Neural progenitor cell (in vitro differentiated cells): ENCODE measurements at places on chromosomes 2 and 18. TPM values are rescaled to one million over a fixed set of nuclear protein-coding genes. Genes with fewer than 3 reads are reported as not detected.

GAL3ST2 gene
- 0.09 TPM in 1 of 2 replicates, not detected in the other for total RNA-seq

DNA sequence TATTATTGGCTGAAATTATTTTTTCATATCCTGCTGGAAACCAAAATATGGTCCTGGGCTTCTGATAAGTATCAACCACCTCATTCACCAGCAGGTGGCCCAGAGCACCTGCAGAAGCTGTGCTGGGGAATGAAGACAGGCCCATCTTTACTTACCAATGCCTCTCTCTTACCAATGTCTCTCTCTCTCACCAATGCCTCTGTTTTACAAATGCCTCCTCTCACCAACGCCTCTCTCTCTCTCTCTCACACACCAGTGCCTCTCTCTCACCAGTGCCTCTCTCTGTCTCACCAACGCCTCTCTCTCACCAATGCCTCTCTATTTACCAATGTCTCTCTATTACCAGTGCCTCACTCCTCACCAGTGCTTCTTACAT, 2.3 kb upstream of the MAL start:
- H3K27me3 ChIP-seq = peaks cover 49% of the 10 kb centered on the region
- no peaks in the 10 kb centered on the region for H3K36me3 ChIP-seq
- H3K4me3 ChIP-seq = no peak overlapping the region
- no peaks in the 10 kb centered on the region for H3K4me1 ChIP-seq
- no peak for DNase-seq
- no peak overlapping the region for H3K27ac ChIP-seq

- H3K4me3 ChIP-seq = no peak overlapping the region
- no peaks in the 10 kb centered on the region for H3K27me3 ChIP-seq
- no peak overlapping the region for H3K27ac ChIP-seq
These were observed 307.1 kb downstream of the OSR1 start for GRCh38 chr2:19051203-19051831.

DNA sequence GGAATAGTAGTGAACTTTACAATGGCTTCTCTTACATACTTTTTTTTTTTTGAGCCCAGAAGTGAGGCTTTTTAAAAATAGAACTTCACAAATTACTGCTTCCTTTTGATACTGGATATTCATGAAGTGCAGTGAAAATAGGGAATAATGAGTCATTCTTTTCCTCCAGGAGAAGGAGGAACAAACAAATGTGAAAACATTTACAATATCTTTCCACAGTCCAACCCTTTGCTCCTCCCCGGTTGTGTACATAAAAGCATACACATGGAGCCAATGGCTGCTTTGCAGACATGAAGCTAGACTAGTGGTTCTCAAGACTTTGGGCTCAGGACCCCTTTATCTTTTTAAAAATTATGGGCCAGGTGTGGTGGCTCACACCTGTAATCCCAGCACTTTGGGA, 266.9 kb downstream of the GBX2 start:
- no peak overlapping the region for H3K27ac ChIP-seq
- DNase-seq = no peak
- H3K27me3 ChIP-seq = no peaks in the 10 kb centered on the region
- H3K4me1 ChIP-seq = peaks cover 5% of the 10 kb centered on the region
- no peaks in the 10 kb centered on the region for H3K36me3 ChIP-seq

MYO7B gene
- total RNA-seq = 0.03 TPM in 1 of 2 replicates, not detected in the other

- DNase-seq = no peak
- H3K27me3 ChIP-seq = no peaks in the 10 kb centered on the region
- no peak overlapping the region for H3K27ac ChIP-seq
These were observed 176.8 kb downstream of the LOXHD1 start for GRCh38 chr18:46480226-46480625.

GRCh38 chr18:76453057-76453561, 41.9 kb downstream of the ZNF516 start:
- DNase-seq = no peak
- no peaks in the 10 kb centered on the region for H3K27me3 ChIP-seq
- peak overlapping the region; percentile 49 for H3K4me3 ChIP-seq
- no peaks in the 10 kb centered on the region for H3K36me3 ChIP-seq

HOXD9 gene
- not detected in 2 replicates for total RNA-seq

MBD1 gene
- total RNA-seq = 32.7 and 58.8 TPM in 2 replicates

- H3K36me3 ChIP-seq = no peaks in the 10 kb centered on the region
- no peaks in the 10 kb centered on the region for H3K27me3 ChIP-seq
- H3K4me1 ChIP-seq = no peaks in the 10 kb centered on the region
- H3K4me3 ChIP-seq = no peak overlapping the region
- H3K27ac ChIP-seq = no peak overlapping the region
- DNase-seq = no peak
These were observed 52.9 kb downstream of the SATB2 start for GRCh38 chr2:199404841-199405240.

PDE11A gene
- total RNA-seq = 0.13 and 0.62 TPM in 2 replicates

RTP5 gene
- total RNA-seq = not detected in 2 replicates

GRCh38 chr2:17600556-17601204, 60.2 kb downstream of the VSNL1 start:
- no peak overlapping the region for H3K27ac ChIP-seq
- no peak overlapping the region for H3K4me3 ChIP-seq
- no peaks in the 10 kb centered on the region for H3K36me3 ChIP-seq
- H3K4me1 ChIP-seq = no peaks in the 10 kb centered on the region
- no peaks in the 10 kb centered on the region for H3K27me3 ChIP-seq

DNA sequence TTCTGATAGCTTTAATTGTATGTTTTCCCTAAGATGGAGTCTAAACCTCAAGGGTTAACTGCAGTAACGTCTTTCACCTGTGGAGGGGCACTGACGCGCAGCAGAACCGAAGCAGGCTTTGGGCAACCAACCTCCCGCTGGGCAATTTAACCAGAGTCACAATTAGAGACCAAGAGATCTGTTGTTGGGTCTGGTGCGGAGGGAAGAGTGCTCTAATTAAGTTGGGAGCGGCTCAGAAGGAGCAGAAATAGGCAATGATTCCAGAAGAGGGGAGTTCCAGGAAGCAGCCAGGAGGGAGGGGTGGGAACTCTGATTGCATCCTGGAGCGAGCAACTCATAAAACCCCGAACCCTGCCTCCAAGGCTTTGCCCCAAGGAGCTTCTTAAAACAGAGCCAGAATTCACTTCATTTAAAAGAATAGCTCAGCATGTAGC, 245.8 kb downstream of the PAX3 start:
- H3K27ac ChIP-seq = peak overlapping the region; percentile 82
- H3K4me3 ChIP-seq = peak overlapping the region; percentile 12
- DNase-seq = peak; percentile 93
- no peaks in the 10 kb centered on the region for H3K36me3 ChIP-seq
- peaks cover 38% of the 10 kb centered on the region for H3K27me3 ChIP-seq

CABYR gene
- total RNA-seq = 12.0 and 14.2 TPM in 2 replicates

DNA sequence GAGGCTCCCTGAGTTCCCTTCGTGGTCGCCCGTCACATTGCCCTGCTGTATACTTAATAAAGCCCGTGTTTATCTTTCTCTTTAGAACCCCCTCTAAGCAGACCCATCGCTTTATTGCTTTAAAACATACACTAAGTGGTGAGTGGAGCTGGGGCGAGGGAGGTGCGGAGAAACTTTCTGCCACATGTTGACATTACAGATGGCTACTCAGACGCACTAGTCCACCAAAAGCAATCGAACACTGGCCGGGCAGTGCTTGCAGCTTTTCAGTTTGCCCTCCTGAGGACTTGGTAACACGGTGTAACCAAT, 859 bp upstream of the COLEC12 start:
- peaks cover 71% of the 10 kb centered on the region for H3K27me3 ChIP-seq
- peaks cover 9% of the 10 kb centered on the region for H3K4me1 ChIP-seq
- DNase-seq = peak; percentile 44
- no peak overlapping the region for H3K27ac ChIP-seq
- H3K4me3 ChIP-seq = peak overlapping the region; percentile 74

DNA sequence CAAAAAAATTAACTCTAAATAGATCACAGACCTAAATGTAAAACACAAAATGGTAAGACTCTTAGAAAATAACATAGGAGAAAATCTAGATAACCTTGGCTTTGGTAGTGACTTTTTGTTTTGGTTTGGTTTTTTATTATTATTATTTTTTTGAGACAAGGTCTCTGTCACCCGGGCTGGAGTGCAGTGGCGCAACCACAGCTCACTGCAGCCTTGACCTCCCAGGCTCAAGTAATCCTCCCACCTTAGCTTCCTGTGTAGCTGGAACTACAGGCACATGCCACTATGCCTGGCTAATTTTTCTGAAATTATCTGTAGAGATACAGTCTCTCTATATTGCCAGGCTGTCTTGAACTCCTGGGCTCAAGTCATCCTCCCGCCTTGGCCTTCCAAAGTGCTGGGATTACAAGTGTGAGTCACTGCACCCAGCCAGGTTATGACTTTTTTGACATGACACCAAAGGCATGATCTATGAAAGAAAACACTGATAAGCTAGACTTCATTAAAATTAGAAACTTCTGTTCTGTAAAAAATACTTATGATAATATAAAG, 88.0 kb downstream of the HNRNPLL start:
- H3K4me1 ChIP-seq = no peaks in the 10 kb centered on the region
- H3K27me3 ChIP-seq = no peaks in the 10 kb centered on the region
- DNase-seq = no peak
- H3K27ac ChIP-seq = no peak overlapping the region
- no peaks in the 10 kb centered on the region for H3K36me3 ChIP-seq
- H3K4me3 ChIP-seq = no peak overlapping the region

- no peaks in the 10 kb centered on the region for H3K27me3 ChIP-seq
- no peak overlapping the region for H3K27ac ChIP-seq
- no peak for DNase-seq
- H3K4me3 ChIP-seq = no peak overlapping the region
- no peaks in the 10 kb centered on the region for H3K36me3 ChIP-seq
These were observed 53.5 kb downstream of the C18orf63 start for GRCh38 chr18:74368901-74369705.
